ENCODE measurements at places on chromosomes 6 and 20. TPM values are rescaled to one million over a fixed set of nuclear protein-coding genes. Genes with fewer than 3 reads are reported as not detected.
A peak's percentile ranks its signal among the peaks of the same experiment; 100 is the strongest.

- no peak for DNase-seq
Observed at GRCh38 chr6:15400572-15401004, 154.7 kb downstream of the JARID2 start.

DNA sequence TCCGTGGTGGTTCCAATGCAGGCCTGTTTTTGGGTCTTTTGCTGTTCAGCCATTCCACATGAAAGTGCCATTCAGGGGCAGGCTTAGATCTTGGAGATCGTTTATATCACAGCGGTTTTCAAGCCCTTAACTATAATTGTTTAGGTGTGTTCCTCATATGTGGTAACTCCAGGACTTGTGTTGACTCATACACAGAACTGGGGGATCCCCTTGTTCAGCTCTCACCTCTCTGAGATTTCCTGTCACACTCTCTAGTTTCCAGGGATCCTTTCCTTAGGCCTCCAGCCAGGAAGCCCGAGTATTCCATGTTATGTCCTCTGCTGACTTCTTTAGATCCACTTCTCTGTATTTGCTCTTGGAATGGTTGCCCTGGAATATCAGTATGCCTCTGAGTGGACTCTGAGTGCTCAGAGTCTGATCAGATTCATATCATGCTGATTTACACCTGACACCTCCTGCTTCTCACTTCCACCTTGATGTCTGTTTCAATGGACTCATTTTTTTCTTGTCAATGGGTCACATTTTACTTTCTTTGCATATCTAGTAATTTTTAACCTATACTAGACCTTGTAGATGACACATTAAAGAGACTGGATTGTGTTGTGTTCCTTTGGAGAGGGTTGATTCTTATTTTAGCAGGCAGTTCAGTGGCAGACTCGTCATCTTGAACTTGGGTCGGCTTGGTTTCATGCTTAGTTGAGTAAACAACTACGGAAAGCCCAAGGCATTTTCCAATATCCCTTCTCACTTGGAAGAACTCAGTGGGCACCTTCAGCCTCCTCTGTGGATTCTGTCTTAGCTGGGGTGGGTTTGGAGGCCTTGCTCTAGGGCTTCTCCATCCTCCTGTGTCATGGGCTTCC, 13.1 kb downstream of the NTSR1 start:
- DNase-seq = no peak

GRCh38 chr6:136288566-136289326, 900 bp downstream of the BCLAF1 start:
- peak; percentile 51 for DNase-seq

- no peak for DNase-seq
Observed at GRCh38 chr6:170298688-170299087, 7.8 kb upstream of the DLL1 start.

DNA sequence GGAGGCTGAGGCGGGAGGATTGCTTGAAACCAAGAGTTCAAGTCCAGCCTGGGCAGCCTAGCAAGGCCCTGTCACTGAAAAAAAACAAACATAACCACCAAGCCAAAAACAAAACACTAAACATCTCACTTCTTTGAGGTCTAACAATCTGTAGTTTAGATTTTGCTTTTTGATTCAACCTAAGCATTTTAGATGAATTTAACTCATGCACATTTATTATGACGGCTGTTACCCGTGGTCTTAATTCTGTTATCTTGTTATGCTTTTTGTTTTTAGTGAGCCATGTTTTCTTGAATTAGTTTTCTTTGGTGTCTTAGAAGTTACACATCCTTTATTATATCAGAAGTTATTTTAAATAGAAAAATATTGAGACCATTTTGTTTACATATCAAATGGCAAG, 13.8 kb upstream of the GTSF1L start:
- DNase-seq = no peak

DNA sequence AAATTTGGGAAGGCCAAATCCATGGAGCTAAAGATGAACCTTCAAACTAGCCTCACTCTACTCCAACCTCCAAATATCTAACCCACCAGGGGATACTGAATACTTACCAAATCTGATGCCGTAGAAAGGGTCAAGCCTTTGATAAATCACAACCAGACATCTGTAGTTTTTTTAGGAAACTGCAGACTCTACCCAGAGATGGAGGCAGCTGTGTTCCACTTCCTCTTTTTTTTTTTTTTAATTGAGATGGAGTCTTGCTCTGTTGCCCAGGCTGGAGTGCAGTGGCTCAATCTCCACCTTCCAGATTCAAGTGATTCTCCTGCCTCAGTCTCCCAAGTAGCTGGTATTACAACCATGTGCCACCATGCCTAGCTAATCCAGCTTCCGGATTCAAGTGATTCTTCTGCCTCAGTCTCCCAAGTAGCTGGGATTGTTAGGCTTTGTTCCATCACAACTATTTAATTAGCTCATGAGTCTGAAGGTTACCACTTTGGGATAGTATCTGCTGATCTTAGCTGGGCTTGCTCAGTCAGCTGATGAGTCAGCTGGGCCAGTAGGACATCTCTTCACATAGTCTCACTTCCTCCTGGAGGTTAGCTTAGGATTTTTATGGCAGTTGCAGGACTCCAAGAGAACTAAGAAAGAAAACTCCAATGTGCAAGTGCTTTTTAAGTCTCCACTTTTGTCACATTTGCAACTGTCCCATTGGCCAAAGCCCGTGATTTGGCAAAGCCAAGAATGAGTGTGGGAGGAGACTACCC, 13.3 kb downstream of the FRK start:
- no peak for DNase-seq

- DNase-seq = no peak
Observed at GRCh38 chr6:158536891-158537798, 22.7 kb upstream of the TMEM181 start.

Gene BPIFB1
- 0.56 TPM for total RNA-seq

Gene FKBP5
- 2.0 TPM for total RNA-seq

Gene PRR18
- total RNA-seq = not detected

Gene MUCL3
- total RNA-seq = not detected

Gene VIP
- not detected for total RNA-seq
